GM18507 (cell line): ENCODE measurements at places on chromosomes 11 and 22.
A peak's percentile ranks its signal among the peaks of the same experiment; 100 is the strongest.

- no peak for DNase-seq
These were observed 12.7 kb downstream of the ACCS start for GRCh38 chr11:44078794-44079193.

DNA sequence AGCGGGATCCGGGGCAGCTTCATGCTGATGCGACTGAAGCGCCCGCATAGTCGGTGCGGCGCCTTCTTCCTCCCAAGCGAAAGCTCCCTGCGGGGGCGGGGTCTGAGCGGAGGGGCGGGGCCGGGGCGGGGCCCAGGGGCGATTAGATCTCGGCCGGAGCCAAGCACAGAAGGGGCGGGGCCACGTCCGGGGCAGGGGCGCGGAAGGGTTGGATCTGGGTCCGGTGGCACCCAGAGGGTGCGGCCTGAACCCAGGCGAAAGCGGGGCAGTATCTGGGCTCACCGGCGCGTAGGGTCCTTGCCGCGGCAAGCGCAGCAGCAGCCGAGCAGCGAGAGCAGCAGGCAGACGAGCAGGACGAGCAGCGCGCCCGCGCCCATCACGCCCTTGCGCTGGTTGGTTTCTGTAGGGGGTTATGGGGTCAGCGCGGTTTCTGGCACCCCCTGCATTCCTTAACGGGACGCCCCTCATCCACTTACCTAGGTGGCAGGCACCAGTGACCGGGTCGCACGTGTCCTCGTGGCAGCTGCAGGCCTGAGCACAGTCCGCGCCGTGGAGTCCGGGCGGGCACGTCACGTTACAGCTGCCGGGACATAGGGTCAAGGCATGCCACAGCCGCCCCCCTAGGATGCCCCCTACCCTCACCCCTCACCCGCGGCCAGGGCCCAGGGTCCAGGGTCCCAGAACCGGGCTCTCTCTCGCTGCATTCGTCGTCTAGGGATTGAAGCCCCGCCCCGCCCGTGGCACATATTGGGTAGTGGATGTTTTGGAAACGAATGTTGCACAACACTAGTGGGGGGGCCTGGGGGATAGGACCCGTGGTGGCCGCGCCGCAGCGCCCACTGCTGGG, 8.1 kb downstream of the SCARF2 start:
- peak; percentile 76 for DNase-seq

- no peak for DNase-seq
These were observed 16.7 kb downstream of the ATG2A start for GRCh38 chr11:64900263-64900678.

DNA sequence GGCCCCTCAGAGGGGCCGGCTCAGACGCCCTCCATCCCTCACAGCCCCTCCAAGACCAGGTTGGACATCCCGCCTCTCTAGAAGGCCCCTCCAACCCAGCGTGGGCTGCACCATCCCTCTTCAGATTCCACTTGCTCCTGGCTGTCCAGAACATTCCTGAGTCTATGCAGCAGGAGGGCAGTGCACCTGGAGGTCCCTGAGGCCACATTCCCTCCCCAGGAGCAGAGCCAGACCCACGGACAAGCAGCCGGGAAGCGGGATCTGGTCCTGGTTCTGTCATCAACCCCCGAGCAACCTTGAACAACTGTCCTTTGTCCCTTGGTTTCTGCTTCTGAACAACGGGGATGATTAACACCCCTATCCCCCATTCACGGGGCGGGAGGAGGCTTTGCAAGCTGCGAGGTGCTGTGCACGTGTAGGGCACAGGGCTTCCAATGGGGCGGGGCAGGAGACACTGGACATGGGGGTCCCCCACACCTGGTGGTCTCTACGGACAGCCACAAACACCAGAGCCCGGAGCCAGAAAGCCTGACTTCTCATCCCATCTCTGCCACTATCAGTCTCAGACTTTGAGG, 13.2 kb upstream of the PDGFB start:
- no peak for DNase-seq

- DNase-seq: no peak
These were observed 2.3 kb upstream of the ADORA2A start for GRCh38 chr22:24424901-24425775.

GRCh38 chr11:40291741-40292140, 1167.7 kb downstream of the LRRC4C start:
- no peak for DNase-seq

DNA sequence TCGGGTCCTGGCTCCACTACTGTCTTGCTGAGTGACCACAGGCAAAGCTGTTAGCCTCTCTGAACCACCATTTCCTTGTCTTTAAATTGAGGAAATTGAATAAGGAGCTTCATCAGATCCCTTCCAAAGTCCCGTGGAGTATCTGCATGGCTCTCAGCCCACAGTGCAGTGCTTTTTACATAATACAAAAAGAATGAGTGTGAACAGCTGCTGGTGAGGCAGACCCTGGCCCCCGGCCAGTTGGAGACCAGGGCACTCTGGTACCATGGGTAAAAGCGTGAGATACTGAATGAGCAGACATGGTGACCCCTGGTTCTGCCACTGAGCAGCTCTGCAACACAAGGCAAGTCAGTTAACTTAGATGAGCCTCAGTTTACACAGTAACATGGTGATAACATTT, 86.8 kb downstream of the GALNT18 start:
- no peak for DNase-seq

GRCh38 chr11:43959321-43959995, 17.0 kb downstream of the C11orf96 start:
- DNase-seq: no peak

DNA sequence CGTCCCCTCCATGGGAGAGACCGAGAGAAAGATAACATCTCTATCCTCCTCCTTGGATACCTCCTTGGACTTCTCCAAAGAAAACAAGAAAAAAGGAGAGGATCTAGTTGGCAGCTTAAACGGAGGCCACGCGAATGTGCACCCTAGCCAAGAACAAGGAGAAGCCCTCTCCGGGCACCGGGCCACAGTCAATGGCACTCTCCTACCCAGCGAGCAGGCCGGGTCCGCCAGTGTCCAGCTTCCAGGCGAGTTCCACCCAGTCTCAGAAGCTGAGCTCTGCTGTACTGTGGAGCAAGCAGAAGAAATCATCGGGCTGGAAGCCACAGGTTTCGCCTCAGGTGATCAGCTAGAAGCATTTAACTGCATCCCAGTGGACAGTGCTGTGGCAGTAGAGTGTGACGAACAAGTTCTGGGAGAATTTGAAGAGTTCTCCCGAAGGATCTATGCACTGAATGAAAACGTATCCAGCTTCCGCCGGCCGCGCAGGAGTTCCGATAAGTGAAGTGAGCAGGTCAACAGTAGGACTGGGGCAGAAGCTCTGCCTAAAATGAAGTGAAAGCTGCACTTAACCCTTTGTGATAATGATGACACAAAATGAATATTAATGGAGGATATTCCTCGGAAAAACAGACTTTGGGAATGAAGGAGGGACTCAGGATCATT, 65.3 kb downstream of the WNT11 start:
- DNase-seq: no peak

- DNase-seq: peak; percentile 78
These were observed at the start of the genes BANF1 and EIF1AD for GRCh38 chr11:66001942-66002647. Gene BANF1, plus strand, starts transcription at chr11:66002503. Its CDS starts 748 bp downstream, at chr11:66003251. Gene EIF1AD, minus strand, starts transcription at chr11:66002157. Its CDS starts 1,768 bp downstream, at chr11:66000389.

DNA sequence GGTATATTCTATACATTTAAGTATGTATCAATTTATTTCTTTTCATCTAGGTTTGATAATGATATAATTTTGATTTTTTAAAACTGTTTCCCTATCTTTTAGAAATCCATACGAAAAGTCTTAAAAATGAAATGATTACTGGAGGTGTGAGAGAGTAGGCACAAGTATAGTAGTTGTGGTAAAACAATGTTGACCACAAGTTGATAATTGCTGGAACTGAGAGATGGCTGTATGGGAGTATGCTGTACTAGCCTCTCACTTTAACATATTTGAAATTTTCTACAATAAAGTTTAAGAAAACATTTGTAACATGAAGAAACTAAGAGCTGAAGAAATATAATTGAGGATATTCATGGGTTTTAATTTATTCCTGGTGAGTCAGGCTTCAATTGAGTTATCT, 30.0 kb downstream of the FSHB start:
- DNase-seq: peak; percentile 9

DNA sequence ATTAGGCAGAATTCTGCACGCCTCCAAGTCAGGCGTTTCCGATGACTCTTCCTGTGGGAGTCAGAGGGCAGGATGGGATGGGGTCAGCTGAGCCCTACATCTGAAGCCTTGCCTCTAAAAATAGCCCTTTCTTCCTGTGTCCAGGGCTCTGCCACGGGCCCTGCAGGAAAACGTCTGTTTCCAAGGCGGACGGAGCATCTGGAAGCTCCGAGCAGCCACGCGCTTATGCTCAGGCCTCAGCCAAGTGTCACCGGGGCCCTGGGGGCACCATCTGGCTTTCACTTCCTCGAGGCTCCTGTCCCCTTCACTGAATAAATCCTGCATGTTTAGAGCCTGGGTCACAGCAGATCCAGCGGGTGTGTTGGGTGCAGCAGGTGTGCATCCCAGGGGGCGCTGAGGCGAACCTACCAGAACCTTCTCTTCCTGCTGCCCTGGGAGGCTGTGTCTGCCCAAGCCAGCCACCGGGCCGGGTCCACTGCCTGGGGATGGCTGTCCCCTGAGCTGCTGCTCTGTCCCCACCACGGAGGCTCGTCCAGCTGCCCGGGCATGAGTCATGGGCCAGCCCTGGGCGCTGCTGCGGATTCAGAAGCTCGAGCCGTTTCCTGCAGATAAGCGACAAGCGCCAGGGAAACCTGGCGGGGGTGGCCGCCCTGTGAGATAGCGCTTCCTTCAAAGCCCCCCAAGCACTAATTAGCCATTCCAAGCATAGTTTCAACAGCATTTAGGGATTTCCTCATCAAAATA, 32.0 kb upstream of the LINC01488 start:
- DNase-seq: no peak

DNA sequence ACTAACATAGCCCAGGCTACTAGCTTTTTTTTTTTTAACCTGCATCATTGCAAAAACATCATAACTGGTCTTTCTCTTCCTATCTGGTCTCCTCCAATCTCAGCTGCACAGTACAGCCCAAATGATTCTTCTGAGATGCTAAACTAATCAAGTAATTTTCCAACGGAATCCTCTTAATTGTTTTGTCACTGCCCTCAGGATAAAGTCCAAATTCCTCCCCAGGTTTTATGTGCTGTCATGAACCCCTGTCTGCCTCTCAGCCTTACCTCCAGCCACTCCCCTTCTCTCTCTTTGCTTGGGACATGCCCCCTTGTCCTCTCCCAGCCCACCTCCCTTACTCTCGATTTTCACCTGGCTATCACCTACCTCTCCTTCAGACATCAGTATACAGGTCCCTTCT, 12.5 kb downstream of the APBB1 start:
- DNase-seq: no peak

DNA sequence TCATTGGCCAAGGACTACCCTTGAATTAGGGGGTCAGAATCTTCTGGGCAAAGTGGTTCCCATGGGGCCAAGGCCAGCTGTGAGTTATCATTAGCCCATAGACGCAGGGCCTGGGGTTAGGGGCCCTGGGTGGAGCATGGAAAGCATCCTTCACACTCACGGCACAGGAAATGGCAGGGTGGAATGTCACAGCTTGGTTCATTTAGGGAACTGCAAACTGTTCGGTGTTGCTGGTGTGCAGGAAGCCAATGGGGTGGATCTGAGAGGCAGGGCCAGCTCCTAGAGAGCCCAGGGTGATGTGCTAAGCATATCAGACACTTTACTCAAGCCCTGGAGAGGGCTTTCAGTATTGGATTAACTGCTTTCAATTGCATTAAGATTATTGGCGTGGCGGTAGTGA, 42.9 kb downstream of the TECTA start:
- no peak for DNase-seq

- no peak for DNase-seq
These were observed 26.6 kb downstream of the ATG16L2 start for GRCh38 chr11:72840780-72841179.

- peak; percentile 18 for DNase-seq
These were observed 90.8 kb upstream of the APOA1 start for GRCh38 chr11:116928102-116928777.

- DNase-seq: no peak
These were observed 851 bp downstream of the SPTBN2 start for GRCh38 chr11:66728038-66728692.

GRCh38 chr22:40620464-40621046, 16.0 kb downstream of the MRTFA start:
- DNase-seq: no peak

- no peak for DNase-seq
These were observed 11.9 kb downstream of the CHID1 start for GRCh38 chr11:898540-899190.

DNA sequence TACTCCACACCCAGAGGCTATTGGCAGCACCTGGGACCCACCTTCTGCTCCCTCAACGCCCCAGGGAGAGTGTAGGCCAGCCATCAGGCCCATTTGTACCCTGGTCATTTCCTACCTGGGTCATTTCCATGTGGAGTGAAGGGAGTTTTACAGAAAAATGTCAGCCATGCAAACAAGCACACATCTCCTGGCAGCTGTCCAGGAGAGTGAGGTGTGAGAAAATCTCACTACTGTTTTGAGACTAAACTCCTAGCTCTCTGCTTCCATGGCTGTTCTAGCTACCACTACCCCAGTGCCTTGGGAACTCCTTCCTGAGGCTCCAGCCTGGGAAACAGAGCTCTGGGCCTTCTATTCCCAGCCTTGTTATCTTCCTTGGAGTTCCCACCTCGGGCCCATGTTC, 2.8 kb upstream of the TMPRSS13 start:
- DNase-seq: peak; percentile 37

GRCh38 chr11:100830978-100831732, 144.1 kb downstream of the ARHGAP42 start:
- DNase-seq: no peak
